ENCODE measurements at places on chromosomes 7 and 10.

DNA sequence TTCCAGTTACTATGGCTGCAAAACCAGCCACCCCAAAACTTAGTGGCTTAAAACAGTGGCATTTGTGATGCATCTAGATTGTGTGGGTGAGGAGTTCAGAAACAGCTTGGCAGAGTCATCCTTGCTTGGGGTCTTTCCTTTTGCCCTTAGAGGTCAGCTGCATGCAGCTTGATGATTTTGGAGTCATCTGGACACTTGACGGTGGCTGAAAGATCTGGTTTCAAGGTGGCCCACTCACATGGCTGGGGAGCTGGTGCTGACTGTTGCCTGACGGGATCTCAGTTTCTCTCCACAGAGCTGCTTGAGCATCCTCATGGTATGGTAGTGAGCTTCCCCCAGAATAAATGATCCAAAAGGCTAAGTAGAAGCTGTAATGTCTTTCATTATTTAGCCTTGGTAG, 191.3 kb upstream of the GALNT17 start:
- DNase-seq: no peak

DNA sequence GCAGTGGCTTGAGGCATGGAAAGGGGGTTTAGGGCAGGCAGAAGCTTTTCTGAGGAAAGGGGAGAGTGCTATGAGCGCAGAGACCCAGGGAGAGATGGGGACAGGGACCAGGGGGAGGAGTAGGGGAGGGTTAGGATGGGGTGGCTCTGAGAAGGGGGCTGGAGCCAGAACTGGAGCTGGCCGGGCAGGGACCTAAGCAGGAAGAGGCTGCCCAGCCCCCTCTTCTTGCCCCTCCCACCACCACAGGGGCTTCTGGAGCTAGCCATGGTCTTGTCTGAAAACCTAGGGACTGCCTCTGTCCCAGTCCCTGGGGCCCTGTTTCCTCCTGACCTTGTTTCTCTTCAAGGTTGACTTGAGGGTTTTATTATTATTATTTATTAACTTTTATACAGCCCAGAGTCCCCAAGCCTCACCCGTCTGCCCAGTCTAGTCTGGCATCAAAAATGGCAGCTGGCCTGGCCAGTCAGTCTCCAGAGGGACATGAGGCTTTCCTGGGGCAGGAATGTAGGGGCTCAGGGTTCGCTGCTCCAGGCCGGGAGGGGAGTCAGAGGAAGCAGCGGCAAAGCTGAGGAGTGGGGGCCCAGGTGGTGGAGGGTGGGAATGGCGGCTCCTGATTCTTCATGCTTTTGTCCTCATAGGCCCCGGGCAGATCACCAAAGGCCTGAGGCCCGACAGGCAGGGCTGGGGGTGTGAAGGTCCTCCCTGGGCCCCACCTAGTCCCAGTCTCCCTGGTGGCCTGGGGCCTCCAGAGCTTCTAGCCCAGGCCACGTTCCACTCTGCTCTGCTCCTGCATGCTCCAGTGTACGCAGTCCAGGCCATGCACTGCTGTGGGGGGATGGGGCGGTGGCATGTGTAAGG, 5.7 kb downstream of the TRIM8 start:
- no peak for DNase-seq

DNA sequence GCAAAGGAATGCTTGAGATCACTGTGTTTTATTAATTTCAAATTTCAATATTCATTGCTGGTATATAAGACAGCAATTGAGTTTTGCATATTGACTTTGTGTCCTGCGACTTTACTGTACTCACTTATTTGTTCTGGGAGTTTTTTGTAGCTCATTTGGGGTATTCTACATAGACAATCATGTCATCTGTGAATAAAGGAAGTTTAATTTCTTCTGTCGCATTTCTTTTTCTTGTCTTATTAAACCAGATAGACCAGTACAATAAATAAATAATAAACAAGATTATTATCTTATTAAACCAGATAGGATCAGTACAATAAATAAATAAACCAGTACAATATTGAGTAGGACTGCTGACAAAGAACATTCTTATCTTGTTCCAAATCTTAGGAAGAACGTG, 448.2 kb downstream of the RPS24 start:
- DNase-seq: no peak

- no peak for DNase-seq
Observed at GRCh38 chr10:28906011-28906411, 228.7 kb downstream of the BAMBI start.

- peak; percentile 83 for DNase-seq
Observed at GRCh38 chr10:27742195-27743011, 3.2 kb downstream of the MKX start.

- DNase-seq: no peak
Observed at GRCh38 chr7:115233809-115234208, 311.9 kb downstream of the MDFIC start.

GRCh38 chr7:137904833-137905232, 58.1 kb upstream of the DGKI start:
- DNase-seq: no peak

GRCh38 chr7:72445075-72445474, 32.9 kb upstream of the CALN1 start:
- DNase-seq: no peak

- DNase-seq: no peak
Observed at GRCh38 chr7:100221767-100222444, 2.2 kb downstream of the PVRIG start.

Measured in activated T-cell treated with anti-CD3 and anti-CD28 coated beads for 48 hours (primary cell).